ENCODE measurements at places on chromosomes 7 and 10.

DNA sequence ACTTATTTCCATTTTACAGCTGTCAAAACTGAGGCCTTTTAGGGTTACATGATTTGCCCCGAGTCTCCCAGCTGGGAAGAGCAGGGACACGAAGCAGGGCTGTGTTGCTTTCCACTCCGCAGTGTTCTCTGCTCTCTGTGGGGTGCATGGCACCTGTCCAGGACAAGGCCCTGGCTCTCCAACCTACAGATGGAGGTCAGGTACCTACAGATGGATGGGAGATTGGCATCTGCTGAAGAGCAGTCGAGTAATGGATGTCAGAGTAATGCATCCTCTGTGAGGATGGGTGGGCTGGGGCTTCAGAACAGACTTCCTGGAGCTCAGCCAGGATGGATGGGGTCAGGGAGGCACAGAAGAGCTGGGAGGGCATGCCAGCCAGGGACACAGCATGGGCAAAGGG is 85.0 kb downstream of the EMX2 start:
- no peak for DNase-seq

DNA sequence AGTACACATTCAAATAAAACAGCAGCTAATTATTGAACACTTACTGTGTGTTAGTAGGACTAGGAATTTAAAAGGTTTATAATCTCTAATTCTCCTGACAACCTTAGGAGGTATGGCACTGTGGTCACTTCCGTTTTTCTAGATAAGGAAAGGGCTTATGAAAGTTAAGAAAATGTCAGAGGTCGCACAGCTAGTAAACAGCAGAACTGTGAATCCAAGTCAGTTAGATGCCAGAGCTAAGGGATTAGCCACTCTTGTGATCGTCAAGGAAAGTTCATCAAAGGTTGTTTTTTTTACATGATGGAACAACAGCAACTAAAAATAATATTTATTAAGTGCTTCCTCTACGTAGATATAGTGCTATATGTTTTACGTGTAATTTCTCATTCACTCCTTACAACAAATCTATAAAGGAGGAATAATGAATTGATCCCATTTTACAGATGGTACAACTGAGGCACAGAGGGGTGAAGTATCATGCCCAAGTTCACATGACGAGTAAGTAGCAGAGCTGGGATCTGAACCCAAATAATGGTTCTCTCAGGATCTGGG is 84.9 kb downstream of the NAMPT start:
- no peak for DNase-seq

DNA sequence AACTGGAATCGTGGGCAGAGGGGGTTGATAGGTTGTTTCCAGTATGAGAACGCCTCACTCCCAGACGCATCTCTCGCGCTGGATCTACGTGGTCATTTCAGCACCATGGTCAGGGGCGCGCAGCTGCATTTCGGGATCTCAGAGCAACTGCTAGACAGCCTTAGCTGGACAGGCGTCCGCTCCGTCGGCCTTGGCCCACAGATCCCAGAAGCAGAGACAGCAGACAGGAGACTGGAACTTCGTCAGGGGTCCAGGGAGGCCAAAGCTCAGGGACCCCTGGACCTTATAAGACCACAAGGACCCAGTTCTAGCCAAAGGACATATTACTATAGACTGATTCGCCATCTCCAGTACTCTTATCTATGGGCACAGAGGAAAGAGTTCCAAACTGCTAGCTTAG is 5.3 kb downstream of the NEUROG3 start:
- DNase-seq = no peak

DNA sequence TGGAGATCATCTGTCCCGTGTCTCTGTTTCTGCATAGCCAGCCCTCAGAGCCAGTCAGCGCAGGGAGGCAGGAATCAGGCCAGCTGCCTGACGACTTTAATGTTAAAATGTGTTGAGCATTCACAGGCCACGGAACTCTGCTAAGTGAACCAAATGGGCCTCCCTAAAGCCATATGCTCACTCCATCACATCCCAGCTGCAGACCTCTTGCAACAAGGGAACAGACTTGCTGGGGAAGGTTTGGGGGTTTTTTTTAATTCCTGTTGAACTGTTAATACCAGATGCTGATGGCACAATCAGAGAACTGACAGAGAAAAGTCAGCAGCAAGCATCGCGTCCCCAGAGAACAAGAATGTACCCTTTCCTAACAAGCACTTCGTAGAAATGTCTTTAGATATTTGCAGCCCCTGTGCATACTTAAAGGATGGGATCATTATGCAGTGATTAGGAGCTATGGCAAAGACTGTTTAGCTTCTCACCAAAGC is 900.4 kb upstream of the AUTS2 start:
- DNase-seq = no peak

- DNase-seq = no peak
Measured at GRCh38 chr10:78712147-78712546, 356.6 kb upstream of the ZMIZ1 start.

- peak; percentile 56 for DNase-seq
Measured at GRCh38 chr10:120735773-120736371, 115.3 kb upstream of the WDR11 start.

GRCh38 chr10:93991596-93992284 is 2.0 kb upstream of the PLCE1 start:
- DNase-seq = peak; percentile 30

DNA sequence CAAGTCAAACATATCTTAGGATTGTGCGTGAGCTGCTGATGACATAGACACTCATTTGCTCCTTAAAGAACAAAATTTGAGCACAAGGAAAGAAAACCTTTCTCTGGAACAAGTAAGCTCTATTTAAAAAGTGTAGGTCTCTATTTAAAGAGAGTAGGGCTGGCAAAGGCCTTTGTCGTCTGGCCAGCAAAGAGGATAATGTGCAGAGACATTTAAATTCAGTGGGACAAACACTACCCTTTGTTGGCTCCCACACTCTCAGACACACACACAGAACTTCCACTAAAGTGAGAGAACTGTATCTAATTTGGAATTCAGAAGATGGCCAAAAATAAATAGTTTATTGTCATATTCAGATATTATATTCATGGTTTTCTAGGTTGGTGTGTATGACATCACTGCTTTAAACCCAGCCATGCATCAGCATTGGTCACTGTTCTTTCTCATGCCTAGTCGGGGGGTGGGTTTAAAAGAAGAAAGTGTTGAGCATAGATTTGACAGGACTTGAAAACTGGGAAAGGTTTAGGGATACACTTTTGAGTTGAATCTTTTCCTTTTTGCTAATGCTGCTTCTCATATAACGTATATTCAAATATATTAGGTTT is 49.5 kb upstream of the HDAC9 start:
- no peak for DNase-seq

- DNase-seq = no peak
Measured at GRCh38 chr7:106485031-106485551, 175.9 kb downstream of the CCDC71L start.

DNA sequence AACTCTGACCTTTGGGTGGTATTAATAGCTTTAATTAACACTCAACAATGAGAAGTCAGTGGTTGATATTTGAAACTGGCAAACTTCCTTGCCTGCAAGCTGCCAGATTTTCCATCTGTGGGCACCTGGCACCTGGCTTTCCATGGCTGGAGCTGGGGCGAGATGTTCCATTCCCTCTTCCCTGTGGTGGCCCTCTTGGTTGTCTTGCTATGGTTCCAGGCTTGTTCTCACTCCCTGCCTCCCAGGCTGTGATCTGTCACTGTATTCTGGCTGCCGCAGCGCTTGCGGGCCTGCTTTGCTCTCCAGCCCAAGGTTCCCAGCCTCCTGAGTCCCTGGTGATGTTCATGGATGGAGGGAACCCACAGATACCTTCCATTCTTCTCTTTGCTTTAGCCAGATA is 201.0 kb downstream of the FRMD4A start:
- no peak for DNase-seq

DNA sequence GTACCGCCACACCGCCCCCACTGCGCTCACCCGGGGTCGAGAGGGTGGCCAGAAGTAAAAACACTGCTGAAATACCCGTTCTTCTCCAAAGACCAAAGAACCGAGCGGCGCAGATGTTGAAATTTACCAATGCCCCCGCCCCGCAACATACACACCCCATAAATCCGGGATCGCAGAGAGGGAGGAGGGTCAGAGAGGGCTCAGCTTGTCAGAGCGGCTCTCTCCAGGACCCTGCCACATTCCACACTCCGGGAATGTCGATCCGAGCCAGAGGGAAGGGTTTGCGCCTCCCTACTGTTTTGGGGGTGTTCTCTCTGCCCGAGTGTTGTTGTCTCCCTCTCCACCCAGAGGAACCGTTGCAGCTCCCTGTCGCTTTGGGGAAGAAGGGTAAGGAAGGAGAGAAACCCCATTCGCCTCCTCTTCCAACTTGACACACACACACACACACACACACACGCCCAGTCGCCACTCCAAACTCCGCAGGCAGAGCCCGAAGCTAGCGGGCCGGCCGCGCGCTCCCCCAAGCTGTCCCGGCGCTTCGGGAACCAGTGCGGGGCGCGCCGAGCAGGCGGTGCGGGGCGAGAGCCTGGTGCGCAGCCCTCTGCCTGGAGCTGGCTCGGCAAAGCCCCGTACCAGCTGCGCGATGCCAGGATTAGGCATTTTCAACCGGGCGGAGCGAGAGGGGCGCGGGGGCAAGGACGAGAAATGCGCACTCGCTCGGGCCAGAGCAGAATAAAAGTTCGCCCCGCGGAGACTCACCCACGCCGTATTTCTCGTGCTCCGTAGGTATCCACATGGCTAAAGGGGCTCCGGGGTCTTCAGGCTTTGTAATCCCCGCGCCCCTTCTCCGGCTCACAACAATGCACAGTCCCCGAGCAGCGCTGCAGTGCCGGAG is 609 bp downstream of the DOCK4 start:
- DNase-seq = peak; percentile 83

- no peak for DNase-seq
Measured at GRCh38 chr7:73844848-73845460, 2.6 kb upstream of the METTL27 start.

DNA sequence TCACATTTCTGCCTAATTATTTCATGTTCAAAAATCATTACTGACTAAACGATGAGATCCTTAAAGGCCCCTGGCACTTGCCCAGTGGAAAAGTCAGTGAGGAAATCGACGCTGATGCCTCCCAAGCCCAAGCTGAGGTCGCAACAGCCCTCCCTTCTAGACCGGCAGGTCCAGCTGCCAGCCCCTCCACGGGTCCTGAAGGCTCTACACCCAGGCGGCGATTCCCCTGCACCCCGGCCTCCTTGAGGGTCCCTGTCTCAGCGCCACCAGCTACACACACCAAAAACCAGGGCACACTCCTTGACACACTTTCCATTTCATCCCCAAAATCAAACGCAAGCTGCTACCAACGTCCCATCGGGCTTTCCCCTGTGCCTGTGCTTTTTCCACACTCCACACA is 200.1 kb upstream of the RNF32 start:
- no peak for DNase-seq

DNA sequence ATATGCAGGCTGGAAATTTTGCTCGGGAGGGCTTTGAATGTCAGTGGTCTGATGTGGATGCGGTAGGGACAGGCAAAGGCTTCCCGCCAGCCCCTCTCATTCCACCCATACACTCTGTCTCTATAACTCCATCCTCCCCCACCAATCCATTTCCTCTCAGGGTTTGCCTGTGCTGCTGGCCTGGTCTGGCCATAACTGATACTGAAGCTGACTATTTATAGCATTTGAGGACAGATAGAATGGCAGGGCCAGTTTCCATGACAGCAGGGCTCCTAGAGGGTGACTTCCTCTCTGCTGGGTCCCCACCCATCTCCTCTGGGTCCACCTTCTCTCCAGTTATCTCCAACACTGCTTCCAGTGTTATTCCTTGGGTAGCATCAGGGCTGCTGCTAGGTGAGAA is 6.6 kb upstream of the PDLIM1 start:
- DNase-seq = peak; percentile 30

GRCh38 chr7:4109481-4110110 is 572.5 kb upstream of the FOXK1 start:
- no peak for DNase-seq

- peak; percentile 20 for DNase-seq
Measured at GRCh38 chr10:16481052-16481728, 40.5 kb downstream of the C1QL3 start.

DNA sequence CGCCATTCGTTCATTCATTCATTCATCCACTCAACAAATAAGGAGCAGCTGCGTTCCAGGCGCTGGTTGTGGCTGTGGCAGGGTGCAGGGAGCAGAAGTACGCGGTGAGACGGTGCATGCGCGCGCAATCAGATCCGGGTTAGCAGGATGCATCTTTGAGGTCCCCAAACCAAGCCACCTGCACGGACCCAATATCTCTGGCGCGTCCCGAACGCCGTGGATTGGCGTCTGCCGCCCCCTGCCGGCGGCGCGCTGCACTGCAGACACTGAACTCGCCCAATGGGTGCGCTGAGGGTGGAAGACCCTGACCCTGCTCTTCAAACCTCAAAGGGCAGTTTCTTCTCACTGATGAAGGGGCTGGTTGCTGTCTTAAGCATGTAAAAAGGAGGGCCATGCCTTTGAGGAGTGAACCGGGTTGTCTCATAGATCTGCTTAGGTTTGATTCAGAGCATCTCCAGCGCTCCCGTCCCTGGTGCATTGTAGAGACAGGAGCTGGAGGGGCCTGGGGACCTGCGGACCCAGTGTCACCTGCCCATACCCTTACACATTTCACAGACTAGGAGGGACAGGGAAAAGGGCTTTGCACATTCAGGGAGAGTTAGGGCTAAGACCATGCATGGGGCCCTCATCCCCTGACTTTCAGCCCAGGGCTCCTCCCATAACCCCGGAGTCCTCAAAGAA is 102.5 kb downstream of the RAMP3 start:
- DNase-seq = peak; percentile 90
